ENCODE measurements at places on chromosomes 3 and 15.

DNA sequence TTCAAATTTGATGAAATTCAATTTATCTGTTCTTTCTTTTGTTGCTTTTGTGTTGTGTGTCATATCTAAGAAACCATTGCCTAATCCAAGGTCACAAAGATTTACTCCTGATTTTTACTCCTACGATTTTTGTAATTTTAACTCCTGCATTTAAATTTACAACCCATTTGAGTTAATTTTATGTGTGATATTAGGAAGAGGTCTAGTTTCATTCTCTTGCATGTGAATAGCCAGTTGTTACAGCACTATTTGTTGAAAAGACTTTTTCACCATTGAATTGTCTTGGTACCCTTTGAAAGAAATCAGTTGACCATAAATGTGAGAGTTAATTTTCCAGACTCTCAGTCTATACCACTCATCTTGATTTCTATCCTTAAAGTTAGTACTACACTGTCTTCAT, 23.9 kb downstream of the CRTAP start:
- DNase-seq: no peak

DNA sequence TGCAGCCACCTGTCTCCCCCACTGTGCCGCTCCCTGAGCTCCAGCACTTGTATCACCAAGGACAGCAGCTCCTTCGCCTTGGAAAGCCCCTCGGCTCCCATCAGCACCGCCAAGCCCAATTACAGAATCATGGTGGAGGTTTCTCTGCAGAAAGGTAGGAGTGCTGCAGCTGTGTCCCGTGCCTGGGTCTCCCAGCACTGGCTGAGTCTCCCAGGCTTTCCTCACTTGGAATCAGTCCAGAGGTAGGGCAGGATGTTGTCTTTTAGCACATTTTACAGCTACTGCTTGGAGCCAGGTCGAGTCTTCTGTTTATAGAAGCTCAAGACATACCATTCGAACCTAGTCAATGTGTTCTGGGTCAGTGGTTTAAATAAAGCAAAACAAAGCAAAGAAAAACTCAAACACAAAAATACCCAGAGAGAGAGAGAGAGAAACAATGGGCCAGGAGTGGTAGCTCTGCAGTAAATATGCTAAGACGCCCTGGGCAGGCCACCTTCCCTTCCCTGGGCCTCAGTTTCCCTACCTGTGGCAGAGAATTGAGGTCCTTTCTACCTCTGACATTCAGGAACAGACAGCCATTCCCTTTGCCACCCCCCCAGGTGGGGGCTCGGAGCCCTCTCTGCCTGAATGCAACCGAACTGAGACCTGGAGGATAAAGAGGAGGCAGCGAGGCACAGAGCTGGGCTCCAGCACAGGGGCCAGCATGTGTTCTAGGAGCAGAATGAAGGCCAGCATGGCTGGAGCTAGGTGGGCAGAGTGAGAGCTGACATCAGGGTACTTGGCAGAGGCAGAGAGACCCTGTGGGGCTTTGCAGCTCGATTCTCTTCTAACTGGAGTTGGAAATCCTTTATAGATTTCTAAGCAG, 44.1 kb downstream of the STARD5 start:
- no peak for DNase-seq

DNA sequence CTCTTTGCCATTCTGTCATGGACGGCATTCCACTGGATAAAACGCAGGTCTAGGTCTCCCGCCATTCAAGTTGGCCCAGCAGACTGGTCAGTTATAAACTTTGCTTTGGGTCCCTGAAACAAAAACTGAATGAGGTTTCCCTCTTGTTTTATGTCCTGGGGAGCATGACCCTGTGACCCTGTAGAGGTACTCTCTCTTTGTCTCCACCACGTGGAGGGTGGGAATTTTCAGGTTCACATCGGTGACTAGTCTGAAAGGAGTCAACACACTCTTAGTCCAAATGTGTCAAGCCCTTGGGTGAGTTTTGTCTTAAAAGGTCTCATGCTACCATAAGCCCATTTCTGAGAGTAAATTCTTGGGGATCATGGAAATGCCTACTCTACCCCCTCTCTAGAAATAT, 139.9 kb downstream of the PLCH1 start:
- no peak for DNase-seq

DNA sequence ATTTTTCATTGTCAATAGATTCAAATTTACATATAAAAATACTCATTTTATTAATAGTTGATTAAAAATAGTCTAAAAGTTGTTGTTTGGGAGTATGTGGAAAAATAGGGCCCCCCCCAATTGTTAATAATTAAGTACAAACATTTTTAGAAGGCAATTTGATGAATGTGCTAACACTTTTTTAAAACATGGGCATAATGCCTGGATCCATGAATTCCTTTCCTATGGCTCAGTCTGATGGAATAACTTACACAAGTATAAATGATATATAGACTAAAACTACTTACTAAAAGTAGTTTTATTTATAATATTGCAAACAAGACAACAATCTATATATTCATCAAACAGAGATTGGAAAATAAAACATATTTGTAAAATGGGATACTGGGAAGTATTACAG, 247.2 kb upstream of the LRRN1 start:
- DNase-seq: no peak

DNA sequence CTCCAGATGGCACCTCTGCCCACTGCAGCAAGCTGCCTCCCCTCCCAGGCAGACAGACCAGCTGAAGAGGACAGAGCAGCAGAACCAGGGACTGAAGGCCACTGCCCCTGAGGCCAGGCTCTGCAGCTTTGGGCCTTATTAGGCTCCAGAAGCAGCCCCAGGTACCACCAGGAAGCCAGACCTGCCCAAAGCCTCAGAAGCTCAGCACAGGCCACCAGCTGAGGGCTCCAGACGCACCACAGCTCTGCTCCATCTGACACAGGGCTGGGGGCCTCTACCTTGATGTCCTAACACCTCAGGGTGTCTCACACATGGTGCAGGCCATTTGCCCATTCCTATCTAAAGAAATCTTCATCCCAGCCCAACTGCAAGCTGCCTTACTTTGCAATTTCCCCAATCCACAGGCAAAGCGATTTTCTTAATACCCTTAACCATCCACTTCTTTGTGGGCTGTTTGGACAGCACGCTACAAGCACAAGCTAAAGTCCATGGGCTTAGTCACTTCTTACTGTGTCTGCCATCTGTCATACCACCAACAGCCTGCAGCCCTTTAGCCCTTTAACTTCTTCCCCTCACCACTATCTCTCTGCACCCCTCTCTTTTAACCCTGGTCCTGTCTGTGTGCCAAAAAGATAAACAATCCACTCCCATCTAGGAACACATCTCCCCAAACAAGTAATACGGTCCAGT, 112.1 kb downstream of the IQSEC1 start:
- DNase-seq: no peak

Data from GM12865 (cell line).